ENCODE measurements at places on chromosomes 3 and 15.

DNA sequence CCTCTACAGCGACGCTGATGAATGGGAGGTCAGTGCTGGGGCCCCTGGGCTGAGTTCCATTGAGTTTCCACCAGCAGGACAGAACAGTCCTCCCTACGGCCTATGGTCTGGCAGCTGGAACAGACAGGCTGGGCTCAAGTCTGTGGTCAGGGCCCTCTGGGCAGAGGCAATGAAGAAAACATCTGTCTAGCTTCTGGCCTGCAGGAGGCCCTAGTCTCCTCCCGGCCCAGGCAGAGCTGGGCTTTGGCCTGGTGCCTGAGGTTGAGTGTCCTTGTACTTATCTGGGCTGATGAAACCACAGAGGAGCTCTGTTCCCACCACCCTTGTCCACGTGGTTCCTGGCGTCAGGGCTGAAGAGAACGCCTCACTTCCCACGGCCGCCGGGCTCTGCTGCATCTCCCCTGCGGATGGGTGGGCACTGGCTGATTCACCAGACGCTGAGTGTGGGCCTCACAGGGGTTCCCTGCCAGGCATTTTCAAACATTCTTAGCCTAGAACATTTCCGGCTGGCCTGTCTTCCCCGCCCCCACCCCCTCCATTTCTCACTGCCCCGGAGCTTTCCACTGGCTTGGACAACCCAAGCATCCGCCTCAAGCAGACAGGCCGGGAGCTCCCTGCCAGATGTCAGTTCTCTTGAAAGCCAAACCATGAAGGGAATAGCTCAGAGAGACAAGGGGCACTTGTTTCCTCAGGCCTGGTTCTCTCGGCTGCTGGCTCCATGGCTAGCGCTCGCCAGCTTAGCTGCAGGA is 20.3 kb downstream of the PPCDC start:
- peak; percentile 94 for DNase-seq

GRCh38 chr3:154125378-154126030 is 4.3 kb downstream of the ARHGEF26 start:
- no peak for DNase-seq

GRCh38 chr15:85401108-85401774 is 20.8 kb downstream of the AKAP13 start:
- no peak for DNase-seq

- no peak for DNase-seq
These were observed 24.6 kb downstream of the MAPKBP1 start for GRCh38 chr15:41798607-41799487.

GRCh38 chr3:15522016-15522415 is 510 bp upstream of the COLQ start:
- DNase-seq = no peak

DNA sequence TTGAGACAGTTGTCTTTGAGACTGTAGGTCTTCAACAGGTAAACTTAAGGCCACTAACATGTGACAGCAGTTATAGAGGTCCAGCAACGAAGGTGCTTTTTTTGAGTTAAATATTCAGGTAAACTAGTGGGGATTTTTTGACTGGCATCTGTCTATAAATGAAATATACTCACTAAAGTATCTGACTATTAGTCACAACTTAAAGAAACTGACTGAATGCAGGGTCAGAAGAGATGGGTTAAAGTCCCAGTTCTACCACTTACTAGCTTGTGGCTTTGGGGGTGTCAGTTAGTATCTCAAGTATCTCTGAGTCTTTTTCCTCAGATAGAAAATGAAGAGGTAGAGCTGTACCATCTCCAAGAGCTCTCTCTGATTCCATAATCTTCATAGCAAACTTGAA is 18.0 kb downstream of the MIX23 start:
- DNase-seq = no peak

- no peak for DNase-seq
These were observed 53.3 kb upstream of the SNRK start for GRCh38 chr3:43233062-43233461.

- no peak for DNase-seq
These were observed 13.2 kb downstream of the ZDHHC3 start for GRCh38 chr3:44962621-44963393.

DNA sequence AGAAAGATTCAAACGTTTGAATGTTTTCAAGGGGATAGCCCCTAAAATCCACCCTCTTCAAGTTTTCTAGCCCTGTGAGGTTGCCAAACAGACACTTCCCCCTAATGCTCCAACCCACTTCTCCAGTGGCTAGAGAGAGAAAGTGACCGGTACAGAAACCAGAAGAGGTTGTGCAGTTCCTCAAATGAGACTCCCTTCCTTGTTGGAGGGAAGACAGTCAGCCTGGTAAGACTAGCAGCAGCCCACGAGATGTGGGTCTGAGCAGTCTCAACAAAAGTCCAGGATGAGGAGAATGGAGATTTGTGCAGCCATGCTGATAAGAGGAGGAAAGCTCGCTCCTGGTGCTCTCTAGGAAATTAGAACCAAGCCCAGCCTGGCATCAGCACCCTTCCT is 222.8 kb upstream of the TPRG1 start:
- DNase-seq = no peak

DNA sequence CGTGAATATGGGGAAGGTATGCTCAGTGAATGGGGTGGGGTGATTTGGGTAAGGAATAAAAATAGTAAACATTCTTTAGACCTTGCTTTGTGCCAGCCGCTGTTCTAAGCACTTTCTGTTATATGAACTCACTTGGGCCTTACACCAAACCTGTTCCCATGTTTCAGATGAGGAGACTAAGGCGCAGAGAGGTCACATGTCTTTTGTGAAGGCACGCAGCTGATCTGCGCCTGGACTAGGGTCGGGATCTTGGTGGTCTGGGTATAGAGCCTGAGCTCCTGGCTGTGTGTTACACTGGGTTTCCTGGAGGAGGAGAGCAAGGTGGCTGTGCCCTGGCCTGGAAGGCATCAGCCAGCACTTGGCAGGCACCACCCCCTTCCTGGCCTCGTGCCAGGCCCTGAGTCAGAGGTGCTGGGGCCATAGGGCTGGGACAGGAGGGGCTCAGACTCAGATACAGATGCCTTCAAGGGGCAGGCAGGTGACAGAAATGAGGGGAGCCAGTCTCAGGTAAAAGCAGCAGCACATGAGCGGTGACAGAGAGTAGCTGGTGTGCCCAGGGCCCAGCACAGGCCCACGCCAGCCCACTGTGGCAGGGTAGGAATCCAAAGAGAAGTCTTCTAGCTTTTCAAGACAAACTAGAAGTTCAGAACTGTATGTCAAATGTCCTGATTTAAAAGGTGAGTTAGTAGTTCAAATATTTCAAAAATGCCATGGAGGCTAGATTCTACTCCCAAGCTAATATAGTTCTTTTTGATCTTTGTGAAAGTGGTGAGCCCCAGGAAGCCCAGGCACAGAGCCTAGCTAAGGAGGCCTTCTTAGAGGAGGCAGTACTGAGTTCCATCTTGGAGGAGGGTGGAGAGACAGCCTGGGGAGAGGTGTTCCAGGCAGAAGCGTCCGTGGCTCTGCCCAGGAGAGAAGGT is 83.1 kb downstream of the DNAJB8 start:
- DNase-seq = no peak

DNA sequence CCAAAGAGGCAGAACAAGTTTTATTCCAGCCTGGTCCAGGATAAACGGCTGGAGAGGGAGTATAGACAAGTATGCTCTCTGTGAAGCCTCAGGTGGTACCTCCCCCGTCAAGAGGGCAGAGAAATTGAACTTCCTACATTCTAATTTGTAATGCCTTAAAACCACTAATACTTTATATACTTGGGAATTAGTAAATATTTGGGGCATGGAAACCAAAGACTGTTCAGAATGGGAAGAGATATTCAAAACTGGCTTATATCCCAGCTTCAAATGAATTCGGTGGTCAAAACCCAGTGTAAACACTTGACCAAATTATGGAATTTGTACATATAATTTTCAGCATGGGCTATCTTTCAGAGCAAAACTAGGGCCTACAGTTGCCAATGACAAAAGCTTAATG is 122.6 kb downstream of the FBN1 start:
- DNase-seq = no peak

GRCh38 chr3:39327746-39328349 is 1.7 kb upstream of the CCR8 start:
- DNase-seq = no peak

- no peak for DNase-seq
These were observed 29.9 kb upstream of the PRR23C start for GRCh38 chr3:139074565-139075115.

DNA sequence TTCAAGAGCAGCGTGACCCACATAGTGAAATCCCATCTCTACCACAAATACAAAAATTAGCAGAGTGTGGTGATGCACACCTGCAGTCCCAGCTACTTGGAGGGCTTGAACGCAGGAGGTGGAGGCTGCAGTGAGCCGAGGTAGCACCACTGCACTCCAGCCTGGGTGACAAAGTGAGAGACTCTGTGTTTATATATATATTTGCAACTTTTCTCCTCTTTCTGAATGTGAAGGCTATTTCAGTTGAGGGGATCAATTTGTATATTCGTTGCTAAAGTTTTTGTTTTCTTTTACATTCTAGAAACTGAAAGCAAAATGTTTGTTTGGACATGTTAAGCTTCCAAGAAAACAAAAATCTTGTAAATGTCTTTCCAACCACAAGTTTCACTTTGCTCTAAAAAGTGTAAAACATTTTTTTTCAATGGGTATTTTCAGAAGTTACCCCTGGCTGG is 29.8 kb upstream of the FAM98B start:
- no peak for DNase-seq

DNA sequence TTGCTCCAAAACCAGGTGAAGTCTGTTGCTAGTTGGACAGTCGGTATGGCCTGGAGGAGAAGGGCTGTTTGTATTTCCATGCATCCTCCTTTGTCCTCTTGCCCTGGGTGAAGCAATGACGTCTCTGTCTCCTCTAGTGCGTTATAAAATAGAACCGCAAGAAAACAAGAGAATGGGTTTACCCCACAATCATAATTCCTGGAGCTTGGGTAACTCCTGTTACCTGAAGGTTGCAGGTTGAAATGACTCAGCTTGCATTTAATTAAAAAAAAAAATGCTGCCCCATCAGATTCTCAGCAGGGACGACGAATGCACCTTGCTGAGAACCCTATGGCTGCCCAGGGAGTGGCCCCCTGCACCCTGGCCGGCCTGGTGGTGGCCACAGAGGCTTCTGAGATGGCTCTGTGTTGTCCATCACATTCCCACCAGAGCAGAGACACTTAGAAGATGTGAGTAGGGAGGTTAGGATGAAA is 228.2 kb upstream of the BHLHE40 start:
- DNase-seq = no peak

DNA sequence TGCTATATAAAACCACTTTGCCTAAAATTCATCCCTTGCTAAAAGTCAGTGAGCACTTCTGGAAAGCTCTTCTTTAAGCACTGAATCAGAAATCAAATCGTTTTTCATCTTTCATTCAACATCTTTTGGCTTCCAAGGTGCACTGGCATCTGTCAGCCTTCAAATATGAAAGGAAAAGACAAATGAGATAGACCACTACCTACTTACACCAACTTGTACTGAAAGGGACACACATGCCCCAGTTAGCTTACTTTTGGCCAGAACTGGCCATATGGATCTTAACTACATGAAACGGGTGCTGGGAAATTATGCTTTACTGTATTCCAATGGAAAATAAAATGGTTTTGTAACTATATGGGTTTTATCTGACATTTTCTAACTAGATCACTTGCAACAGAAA is 332.0 kb upstream of the ARPP21 start:
- DNase-seq = no peak

GRCh38 chr3:195148549-195148948 is 122.4 kb downstream of the XXYLT1 start:
- no peak for DNase-seq

DNA sequence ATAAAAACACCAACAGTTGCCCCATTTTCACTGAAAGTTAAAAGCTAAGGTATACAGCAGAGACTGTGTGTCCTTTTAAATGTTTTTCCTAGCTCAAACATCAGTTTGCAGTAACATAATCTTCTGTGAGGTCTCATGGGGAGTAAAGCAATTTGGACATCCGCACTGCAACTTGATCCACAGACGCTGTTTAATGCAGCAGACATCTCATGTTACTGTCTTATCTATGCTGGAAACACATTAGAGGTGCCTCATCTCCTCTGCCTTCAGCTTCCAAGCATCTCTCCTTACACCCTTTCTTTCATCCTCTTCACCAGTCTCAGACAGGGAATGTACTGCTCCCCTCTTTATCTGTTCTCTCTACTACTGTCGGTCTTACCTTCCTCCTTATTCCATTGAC is 53.7 kb upstream of the ATP11B start:
- DNase-seq = peak; percentile 26

DNA sequence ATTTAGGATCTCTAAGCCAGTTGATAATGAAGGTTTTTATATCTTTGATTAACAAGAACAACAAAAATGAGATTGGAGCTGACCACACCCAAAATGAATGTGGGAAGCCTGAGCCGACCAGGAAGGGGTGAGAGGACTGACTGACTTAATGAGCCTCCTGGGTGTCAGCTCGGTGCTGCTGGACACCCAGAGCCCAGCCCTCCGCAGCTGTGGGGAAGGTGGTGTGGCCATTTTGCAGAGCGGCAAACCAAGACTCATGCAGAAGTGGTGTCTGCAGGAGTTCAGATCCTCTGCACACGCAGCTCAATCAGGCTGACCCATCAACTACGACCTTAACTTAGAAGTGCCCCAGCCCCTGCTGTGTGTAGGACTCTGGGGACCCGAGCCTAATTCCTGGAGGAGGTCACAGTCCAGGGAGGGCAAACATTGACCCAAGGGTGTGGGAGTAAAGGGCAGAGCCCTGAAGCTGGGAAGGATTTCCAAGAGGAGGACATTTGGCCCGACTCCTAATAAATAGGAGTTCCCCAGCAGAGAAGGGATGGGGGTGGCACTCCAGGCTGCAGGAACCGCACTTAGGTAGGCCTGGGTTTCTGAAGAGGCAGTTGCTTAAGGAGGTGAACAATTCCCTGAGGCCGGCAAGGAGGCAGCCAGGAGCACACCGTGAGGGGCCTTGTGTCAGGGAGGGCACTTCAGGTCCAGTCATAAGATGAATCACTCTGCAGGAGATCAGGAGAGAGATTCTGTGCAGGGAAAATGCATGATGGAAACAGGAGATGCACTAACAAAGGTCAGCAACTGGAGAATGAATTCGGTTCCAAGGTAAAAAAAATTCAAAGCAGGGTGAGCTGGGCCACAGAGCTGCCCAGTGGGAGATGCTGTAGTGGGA is 197.1 kb upstream of the TPM1 start:
- no peak for DNase-seq

DNA sequence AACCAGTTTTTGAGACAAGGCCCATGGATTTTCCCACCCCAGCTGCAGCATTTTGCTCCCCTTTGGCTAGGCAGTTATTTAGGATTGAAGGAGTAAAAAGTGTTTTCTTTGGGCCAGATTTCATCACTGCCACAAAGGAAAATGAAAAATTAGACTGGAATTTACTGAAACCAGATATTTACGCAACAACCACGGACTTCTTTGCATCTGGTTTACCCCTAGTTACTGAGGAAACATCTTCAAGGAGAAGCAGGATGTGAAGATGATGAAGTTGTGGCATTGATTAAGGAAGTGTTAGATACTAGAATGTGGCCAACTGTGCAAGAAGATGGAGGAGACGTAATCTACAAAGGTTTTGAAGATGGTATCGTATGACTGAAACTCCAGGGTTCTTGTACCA is 165.2 kb upstream of the MYRIP start:
- DNase-seq = no peak

DNA sequence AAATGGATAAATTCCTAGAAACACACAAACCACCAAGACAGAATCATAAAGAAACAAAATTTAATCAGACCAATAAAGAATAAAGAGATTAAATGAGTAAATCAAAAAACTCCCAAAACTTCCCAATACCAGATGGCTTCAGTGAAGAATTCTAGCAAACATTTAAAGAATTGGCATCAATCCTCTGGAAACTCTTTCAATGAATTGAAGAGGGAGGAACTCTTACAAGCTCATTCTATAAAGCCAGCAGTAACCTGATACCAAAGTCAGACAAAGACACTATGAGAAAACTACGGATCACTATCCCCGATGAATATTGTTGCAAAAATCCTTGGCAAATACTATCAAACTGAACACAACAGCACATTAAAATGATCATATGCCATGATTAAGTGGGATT is 81.9 kb upstream of the SLCO2A1 start:
- DNase-seq = peak; percentile 71
